ENCODE measurements at places on chromosomes 2 and 18. TPM values are rescaled to one million over a fixed set of nuclear protein-coding genes. Genes with fewer than 3 reads are reported as not detected.

CAPN14 gene
- not detected for total RNA-seq

LRRTM1 gene
- not detected for total RNA-seq

CNDP1 gene
- not detected for total RNA-seq

TNFAIP6 gene
- not detected for total RNA-seq

ATP8B1 gene
- total RNA-seq, result 15.9 TPM

SEPTIN10 gene
- 113 TPM for total RNA-seq

STARD6 gene
- total RNA-seq, result not detected

REEP1 gene
- 5.9 TPM for total RNA-seq

NOSTRIN gene
- 3.1 TPM for total RNA-seq

SLC40A1 gene
- total RNA-seq, result 1.5 TPM

GAD1 gene
- 11.0 TPM for total RNA-seq

ASXL3 gene
- total RNA-seq, result not detected

CDCA7 gene
- 57.9 TPM for total RNA-seq

TUBA4B gene
- total RNA-seq, result not detected

- H3K4me1 ChIP-seq, result peaks cover 3% of the 10 kb centered on the region
- H3K4me3 ChIP-seq, result no peak overlapping the region
- no peaks in the 10 kb centered on the region for H3K27me3 ChIP-seq
- no peaks in the 10 kb centered on the region for H3K36me3 ChIP-seq
- no peak for DNase-seq
Measured at GRCh38 chr2:120893811-120894584, 158.3 kb downstream of the GLI2 start.

- no peaks in the 10 kb centered on the region for H3K27me3 ChIP-seq
- H3K4me1 ChIP-seq, result no peaks in the 10 kb centered on the region
- no peak overlapping the region for H3K27ac ChIP-seq
Measured at GRCh38 chr2:122168799-122169198, 413.3 kb downstream of the TSN start.

DNA sequence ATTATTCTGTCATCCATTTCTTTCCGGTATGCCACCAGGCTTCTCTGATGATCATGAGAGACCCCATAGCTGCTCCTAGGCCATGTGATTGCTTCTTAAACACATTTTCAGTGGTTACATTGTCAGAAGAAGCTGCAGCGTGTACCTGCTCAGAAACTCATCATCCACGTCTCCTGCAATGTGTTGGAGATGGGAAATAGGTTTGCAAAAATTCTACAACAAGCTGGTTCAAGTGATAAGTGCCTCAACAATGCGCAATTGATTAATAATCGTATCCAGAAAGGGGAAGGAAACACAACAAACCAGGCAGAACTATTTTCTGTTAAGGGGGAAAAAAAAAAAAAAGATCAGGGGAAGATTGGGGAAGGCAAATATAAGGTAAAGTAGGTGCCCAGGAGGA is 75.7 kb upstream of the THUMPD2 start:
- H3K27me3 ChIP-seq, result no peaks in the 10 kb centered on the region
- H3K36me3 ChIP-seq, result no peaks in the 10 kb centered on the region
- no peak for DNase-seq
- H3K4me1 ChIP-seq, result no peaks in the 10 kb centered on the region
- H3K4me3 ChIP-seq, result no peak overlapping the region

DNA sequence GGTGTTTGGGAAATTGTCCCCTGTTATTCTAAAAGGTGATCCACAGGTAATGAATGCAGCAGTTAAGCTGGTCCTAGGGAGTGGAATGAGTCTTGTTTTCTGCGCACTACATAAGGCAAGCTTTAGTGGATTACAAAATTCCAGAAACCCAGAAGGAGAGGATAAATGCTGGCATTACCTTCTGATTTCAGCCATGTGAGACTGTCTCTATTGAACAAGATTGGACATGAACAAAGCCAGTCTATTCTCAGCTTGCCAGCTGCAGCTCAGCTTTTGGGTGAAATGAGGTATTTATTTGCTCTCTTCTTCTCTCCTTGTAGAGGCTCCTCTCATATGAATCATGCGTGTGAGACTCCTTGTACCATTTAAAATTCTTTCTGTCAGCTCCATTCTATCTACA is 944.9 kb downstream of the CNTNAP5 start:
- no peak overlapping the region for H3K27ac ChIP-seq
- no peak overlapping the region for H3K4me3 ChIP-seq
- H3K36me3 ChIP-seq, result no peaks in the 10 kb centered on the region
- no peak for DNase-seq

DNA sequence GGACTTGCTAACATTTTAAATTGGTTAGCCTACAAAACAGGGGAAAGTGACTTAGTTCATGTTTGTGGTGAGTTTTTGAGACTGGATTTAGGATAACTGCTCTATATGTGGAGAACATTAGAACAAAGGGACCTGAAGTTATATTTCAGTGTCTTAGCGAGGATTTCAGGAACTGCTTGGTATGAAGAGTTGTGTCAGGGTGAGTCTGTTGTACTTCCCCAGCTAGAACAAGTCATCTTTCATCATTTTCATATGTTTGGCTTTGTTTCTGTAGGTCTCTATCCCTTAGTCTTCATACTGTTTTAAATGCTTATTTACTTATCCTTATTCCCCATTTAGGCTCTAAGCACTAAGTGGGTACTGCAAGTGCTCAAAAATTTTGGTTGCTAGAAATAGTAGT is 41.9 kb downstream of the KCMF1 start:
- peaks cover 12% of the 10 kb centered on the region for H3K4me1 ChIP-seq
- no peaks in the 10 kb centered on the region for H3K36me3 ChIP-seq
- DNase-seq, result no peak
- no peak overlapping the region for H3K4me3 ChIP-seq
- no peaks in the 10 kb centered on the region for H3K27me3 ChIP-seq

- no peak overlapping the region for H3K4me3 ChIP-seq
- no peaks in the 10 kb centered on the region for H3K4me1 ChIP-seq
- no peaks in the 10 kb centered on the region for H3K27me3 ChIP-seq
- DNase-seq, result no peak
Measured at GRCh38 chr2:39631718-39632117, 34.0 kb upstream of the TMEM178A start.

- no peak overlapping the region for H3K4me3 ChIP-seq
- peaks cover 6% of the 10 kb centered on the region for H3K4me1 ChIP-seq
- no peaks in the 10 kb centered on the region for H3K36me3 ChIP-seq
- H3K27ac ChIP-seq, result no peak overlapping the region
- no peaks in the 10 kb centered on the region for H3K27me3 ChIP-seq
Measured at GRCh38 chr2:110995911-110996310, 124.8 kb upstream of the BCL2L11 start.

GRCh38 chr2:120312860-120313694 is 32.9 kb upstream of the INHBB start:
- no peaks in the 10 kb centered on the region for H3K36me3 ChIP-seq
- H3K4me1 ChIP-seq, result no peaks in the 10 kb centered on the region
- no peaks in the 10 kb centered on the region for H3K27me3 ChIP-seq
- H3K4me3 ChIP-seq, result peak overlapping the region; percentile 44
- no peak overlapping the region for H3K27ac ChIP-seq

DNA sequence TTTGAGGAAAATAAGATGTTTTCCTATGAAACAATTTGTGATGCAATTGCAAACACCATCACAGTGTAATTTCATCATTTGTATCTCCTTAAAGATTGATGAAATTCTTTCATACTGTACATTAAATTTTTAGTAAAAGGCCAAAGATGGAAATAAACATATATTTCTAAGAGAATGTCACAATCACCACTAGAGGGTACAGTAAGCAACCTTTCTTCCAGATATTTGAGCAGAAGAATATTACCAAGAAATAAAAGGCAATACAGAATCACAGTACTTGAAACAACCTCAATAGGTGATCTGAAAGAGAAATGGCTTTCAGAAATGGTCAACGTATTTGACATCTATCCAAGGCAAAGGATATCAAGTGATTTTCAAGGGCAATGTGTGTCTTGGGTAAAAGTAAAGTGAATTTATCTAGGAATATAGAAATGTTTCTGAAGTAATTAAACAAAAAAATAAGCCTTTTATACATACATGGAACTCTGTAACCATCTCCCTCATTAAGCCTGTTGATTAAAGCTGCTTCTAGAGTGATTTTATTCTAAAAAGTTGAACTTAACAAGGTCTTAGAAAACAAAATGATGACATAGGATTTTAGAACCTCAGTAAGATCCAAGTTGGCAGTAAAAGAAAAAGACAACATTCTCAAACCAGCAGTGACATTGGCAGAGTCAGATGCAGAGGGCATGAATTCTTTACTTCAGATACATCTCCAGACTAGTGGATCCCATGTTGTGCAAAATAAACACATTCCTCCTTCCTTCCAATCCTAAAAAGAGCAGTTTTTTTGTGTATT is 90.3 kb upstream of the SESTD1 start:
- H3K4me1 ChIP-seq, result no peaks in the 10 kb centered on the region
- no peak for DNase-seq
- no peaks in the 10 kb centered on the region for H3K36me3 ChIP-seq
- H3K27me3 ChIP-seq, result no peaks in the 10 kb centered on the region
- no peak overlapping the region for H3K4me3 ChIP-seq

GRCh38 chr2:68653538-68653982 is 10.2 kb downstream of the PROKR1 start:
- H3K27me3 ChIP-seq, result peaks cover 17% of the 10 kb centered on the region
- no peaks in the 10 kb centered on the region for H3K36me3 ChIP-seq
- H3K27ac ChIP-seq, result no peak overlapping the region
- no peak overlapping the region for H3K4me3 ChIP-seq

DNA sequence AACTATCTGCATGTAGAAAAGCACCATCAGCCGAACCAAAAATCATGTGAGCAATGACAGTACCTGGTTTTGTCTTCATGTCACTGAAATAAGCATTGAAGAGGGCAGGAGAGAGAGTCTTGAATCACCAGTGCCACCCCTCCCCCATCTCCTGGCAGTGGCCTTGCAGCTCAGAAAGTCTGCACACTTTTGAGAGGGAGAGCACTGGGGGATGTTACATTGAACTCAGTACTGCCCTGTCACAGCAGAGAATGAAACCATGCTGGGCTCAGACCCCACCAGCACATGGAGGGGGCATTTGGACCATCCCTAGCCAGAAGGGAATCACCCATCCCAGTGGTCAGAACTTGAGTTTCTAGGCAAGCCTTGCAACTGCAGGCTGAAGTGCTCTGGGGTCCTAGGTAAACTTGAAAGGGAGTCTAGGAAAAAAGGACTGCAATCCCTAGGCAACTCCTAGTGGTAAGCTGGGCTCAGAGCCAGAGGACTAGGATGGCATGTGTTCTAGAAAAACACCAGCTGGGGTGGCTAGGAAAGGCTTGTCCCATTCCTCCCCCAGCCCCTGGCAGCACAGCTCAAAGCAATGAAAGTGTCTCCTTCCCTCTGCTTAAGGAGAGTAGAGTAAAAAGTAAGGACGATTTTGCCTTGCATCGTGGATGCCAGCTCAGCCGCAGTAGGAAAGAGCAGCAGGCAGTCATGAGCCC is 259.9 kb upstream of the MYT1L start:
- no peaks in the 10 kb centered on the region for H3K4me1 ChIP-seq
- no peaks in the 10 kb centered on the region for H3K27me3 ChIP-seq
- H3K36me3 ChIP-seq, result no peaks in the 10 kb centered on the region
- no peak overlapping the region for H3K4me3 ChIP-seq
- no peak overlapping the region for H3K27ac ChIP-seq
- DNase-seq, result no peak

- no peak overlapping the region for H3K4me3 ChIP-seq
- H3K27ac ChIP-seq, result no peak overlapping the region
- H3K27me3 ChIP-seq, result no peaks in the 10 kb centered on the region
- no peaks in the 10 kb centered on the region for H3K36me3 ChIP-seq
- no peak for DNase-seq
- peaks cover 46% of the 10 kb centered on the region for H3K4me1 ChIP-seq
Measured at GRCh38 chr2:30666266-30666874, 140.9 kb downstream of the CAPN13 start.

GRCh38 chr2:71154798-71155197 is 24.4 kb downstream of the MPHOSPH10 start:
- no peak overlapping the region for H3K27ac ChIP-seq
- DNase-seq, result peak; percentile 31
- H3K36me3 ChIP-seq, result no peaks in the 10 kb centered on the region
- H3K4me1 ChIP-seq, result no peaks in the 10 kb centered on the region
- no peak overlapping the region for H3K4me3 ChIP-seq

DNA sequence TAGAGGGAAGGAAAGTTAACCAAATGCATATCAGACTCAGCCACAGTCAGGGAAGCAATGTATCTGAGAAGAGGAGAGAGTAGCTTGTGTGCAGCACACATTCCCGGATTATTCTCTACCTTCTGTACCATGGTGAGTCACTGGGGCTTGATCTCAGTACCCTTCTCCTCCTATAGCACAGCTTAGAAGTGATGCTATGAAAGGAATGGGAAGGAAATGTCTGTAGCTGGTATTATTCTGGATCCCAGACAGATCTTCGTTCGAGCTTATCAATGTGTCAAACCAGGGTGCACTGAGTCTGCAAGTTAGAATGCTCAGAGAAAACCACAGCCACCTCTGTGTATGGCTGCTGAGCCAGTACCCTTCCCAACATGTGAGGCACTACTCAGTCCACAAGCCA is 88.0 kb upstream of the NFU1 start:
- no peak for DNase-seq
- no peaks in the 10 kb centered on the region for H3K4me1 ChIP-seq
- H3K27ac ChIP-seq, result no peak overlapping the region
- no peak overlapping the region for H3K4me3 ChIP-seq
- no peaks in the 10 kb centered on the region for H3K27me3 ChIP-seq

DNA sequence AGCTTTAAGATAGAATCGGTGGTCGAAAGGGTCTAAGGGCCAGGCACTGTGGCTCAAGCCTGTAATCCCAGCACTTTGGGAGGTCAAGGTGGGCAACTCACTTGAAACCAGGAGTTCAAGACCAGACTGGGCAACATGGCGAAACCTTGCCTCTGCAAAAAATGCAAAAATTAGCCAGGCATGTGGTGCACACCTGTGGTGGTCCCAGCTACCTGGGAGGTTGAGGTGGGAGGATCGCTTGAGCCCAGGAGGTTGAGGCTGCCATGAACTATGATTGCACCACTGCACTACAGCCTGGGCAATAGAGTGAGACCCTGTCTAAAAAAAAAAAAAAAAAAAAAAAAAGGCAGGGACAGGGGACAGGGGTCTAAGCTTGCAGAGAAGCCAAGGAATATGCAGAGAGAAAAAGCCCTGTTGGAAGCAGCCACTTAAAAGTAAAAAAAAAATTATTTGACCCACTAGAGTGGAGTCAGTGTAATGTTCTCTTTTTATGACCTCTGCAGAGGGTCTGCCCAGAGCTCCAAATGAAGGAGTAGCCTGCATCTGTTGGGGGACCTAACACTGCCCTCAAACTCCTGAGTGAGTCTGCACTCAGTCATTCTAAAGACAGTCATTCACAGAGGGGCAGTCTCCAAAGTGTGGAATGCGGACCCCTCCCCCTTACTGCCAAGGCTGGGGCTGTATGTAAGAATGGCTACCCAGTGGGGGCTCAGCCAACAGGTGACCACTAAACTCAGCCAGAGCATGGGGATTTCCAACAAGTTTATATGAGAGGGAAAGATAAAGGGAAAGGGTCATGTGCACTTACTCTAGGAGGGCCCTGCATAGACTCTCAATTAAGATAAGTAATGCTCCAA is 118.5 kb upstream of the CDCA7 start:
- DNase-seq, result no peak
- H3K27me3 ChIP-seq, result no peaks in the 10 kb centered on the region
- no peak overlapping the region for H3K4me3 ChIP-seq
